Activated naive CD4-positive, alpha-beta T cell treated with anti-CD3 and anti-CD28 coated beads, Interleukin-2, amount 10 ng/mL, durations not matched to agents 7 days and 5 days (primary cell): ENCODE measurements at places on chromosomes 2 and 18.

DNA sequence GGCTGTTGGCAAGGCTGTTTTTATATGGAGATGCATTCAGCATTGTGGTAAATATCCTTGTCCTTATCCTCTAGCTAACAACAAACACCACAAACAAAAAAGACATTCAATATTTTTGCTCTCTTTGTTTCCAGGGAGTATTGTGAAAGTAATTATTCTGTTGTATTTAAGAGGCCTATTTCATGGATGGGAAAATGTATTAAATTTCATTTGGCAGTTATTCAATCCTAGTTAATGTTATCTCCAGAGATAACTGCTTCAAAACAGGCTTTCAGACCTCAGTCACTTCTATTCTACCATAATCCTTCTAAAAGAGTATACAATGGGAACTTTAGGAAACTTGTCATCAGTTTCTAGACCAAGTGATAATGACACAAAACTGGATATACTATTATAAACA, 280.5 kb upstream of the CCDC68 start:
- H3K36me3 ChIP-seq, result no peaks in the 10 kb centered on the region
- H3K4me1 ChIP-seq, result no peaks in the 10 kb centered on the region
- DNase-seq, result no peak
- H3K27me3 ChIP-seq, result no peaks in the 10 kb centered on the region

- H3K4me1 ChIP-seq, result no peaks in the 10 kb centered on the region
- no peak overlapping the region for H3K4me3 ChIP-seq
- no peaks in the 10 kb centered on the region for H3K36me3 ChIP-seq
- DNase-seq, result no peak
- peaks cover 30% of the 10 kb centered on the region for H3K27me3 ChIP-seq
These were observed 25.3 kb upstream of the BOD1L2 start for GRCh38 chr18:57121542-57122112.

- H3K4me3 ChIP-seq, result no peak within 1 kb of the TSS
- H3K27me3 ChIP-seq, result no peaks in the 10 kb centered on the region
- H3K36me3 ChIP-seq, result peaks cover 53% of the 10 kb centered on the region
- peak within 1 kb of the TSS; percentile 33 for H3K27ac ChIP-seq
These were observed at the start of gene STPG4 for GRCh38 chr2:47155091-47155876. STPG4 (minus strand) TSS chr2:47155308; CDS start chr2:47155251, 57 bp downstream.

DNA sequence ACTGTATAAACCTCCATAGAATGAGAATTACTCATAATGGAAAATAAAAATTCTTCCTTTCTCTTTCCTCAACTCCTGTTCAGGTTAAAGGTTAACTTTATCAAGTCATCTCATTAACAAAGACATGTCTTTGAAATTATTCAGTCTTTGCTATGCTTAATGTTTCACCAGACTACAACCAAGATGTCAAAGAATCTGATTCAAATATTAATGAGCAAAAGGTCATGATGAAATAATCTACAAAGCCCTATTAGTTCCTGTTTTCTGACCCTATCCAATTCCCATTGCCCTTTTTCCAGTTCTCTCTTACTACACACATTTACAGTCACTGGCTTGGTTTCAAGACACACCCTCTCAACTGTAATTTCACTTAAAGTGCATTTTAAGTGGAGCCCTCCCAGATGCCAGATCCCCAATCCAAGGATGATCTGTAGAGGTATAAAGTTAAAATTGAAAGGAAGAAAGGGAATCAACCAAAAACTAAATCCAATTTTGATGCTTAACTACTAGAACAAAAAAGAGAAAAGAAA, 246.9 kb upstream of the CYP26B1 start:
- H3K4me1 ChIP-seq, result no peaks in the 10 kb centered on the region
- no peaks in the 10 kb centered on the region for H3K27me3 ChIP-seq
- no peaks in the 10 kb centered on the region for H3K36me3 ChIP-seq

DNA sequence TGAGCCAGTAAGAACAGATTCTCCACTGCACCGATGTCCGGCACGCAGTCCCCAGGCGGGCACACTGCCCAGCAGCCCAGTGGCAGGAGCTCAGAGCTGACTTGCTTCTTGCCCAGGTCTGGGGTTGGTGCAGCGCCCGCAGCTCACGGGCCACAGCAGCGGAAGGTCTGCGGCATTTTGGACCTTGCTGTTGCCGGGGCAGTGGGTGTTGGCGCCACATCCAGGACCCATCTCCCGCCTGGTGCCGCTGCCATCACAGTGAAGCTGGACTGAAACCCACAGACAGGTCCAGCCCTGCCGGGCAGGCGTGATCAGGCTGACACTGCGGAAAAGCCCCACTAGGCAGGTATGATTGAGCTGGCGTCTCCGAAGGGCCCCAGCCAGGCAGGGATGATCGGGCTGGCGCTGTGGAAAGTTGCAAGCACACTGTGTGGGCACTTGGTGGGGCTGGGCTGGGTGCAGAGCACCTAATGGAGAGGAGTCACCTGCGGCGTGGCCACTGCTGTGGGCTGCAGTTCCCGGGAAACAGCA, 75.5 kb downstream of the SLC66A2 start:
- H3K27me3 ChIP-seq, result peaks cover 4% of the 10 kb centered on the region
- H3K4me1 ChIP-seq, result no peaks in the 10 kb centered on the region
- H3K36me3 ChIP-seq, result no peaks in the 10 kb centered on the region
- no peak overlapping the region for H3K27ac ChIP-seq

DNA sequence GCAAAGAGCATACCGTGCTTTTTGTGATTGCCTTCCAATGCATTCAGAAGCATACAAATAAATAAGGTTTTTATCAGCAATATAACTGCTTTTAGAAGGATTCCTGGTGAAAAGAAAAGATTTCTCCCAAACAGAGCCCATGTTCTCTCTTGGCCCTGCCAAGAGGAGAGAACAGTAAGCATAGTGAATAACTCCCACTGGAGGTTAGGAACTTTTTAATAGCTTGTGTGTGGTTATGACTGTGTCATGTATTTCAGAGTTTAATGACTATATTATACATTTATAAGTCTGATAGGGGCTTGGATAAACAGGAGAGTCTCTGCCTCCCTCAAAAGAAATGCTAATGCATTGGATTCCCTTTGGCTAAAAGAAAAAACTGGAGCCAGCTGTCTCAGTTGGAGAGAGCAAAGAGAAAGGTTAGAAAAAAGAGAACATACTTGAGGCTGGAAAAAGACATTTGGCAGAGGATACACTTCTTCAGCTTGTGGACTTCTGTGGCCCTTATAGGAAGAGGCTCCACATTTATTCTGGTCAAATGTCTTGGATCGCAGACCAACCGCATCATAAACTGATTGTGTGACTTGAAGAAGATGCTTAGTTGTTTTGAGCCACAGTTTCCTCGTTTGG, 63.0 kb upstream of the SPRED2 start:
- no peaks in the 10 kb centered on the region for H3K4me1 ChIP-seq
- no peak for DNase-seq
- no peak overlapping the region for H3K4me3 ChIP-seq
- no peak overlapping the region for H3K27ac ChIP-seq
- H3K36me3 ChIP-seq, result no peaks in the 10 kb centered on the region
- H3K27me3 ChIP-seq, result peaks cover 11% of the 10 kb centered on the region

DNA sequence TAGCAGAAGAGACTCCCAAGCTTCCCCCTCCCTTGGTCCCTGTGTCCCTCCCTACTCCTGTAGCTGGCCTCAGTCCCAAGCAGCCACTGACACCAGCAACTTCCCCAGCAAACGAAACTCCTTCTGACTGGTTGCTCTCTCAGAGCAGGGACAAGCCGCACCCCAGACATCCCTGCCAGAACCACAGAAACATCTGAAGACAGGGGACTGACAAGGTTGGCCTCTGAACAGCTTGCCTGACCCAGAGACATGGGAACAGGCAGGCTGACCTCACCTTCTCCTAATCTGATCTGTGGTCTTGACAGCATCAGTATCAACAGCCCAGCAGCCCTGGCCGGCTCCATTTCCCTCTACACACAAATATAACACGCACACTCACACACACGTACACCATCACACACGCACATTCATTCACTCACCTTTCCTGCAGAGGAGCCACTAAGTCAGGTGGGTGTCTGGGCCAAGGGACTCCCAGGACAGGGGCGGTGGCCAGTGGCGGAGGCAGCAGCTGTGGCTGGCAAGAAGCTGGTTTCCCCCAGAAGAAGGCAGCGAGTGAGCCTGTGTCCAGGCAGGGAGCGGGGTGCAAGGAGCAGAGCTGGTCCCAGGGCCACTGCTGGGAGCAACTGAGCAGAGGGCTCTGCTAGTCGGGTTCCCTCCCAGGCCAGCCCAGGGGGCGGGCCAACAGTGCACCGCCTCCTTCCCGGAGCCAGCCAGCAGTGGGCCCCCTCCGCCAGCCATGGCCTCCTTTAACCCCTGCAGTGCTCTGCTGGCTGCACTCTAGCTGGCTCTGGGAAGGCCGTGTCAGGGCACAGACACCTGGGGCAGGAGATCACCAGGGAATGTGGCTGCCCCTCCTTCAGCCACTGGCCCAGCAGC, 59.1 kb downstream of the TNS1 start:
- peak overlapping the region; percentile 34 for H3K4me3 ChIP-seq
- H3K27me3 ChIP-seq, result peaks cover 78% of the 10 kb centered on the region
- H3K4me1 ChIP-seq, result peaks cover 34% of the 10 kb centered on the region

GRCh38 chr2:25397777-25398176, 56.1 kb upstream of the DNMT3A start:
- no peak overlapping the region for H3K4me3 ChIP-seq
- no peaks in the 10 kb centered on the region for H3K36me3 ChIP-seq
- no peak overlapping the region for H3K27ac ChIP-seq
- no peaks in the 10 kb centered on the region for H3K27me3 ChIP-seq

GRCh38 chr2:120769076-120769786, 33.6 kb downstream of the GLI2 start:
- no peak for DNase-seq
- H3K36me3 ChIP-seq, result no peaks in the 10 kb centered on the region
- H3K27ac ChIP-seq, result no peak overlapping the region
- no peaks in the 10 kb centered on the region for H3K27me3 ChIP-seq
- H3K4me1 ChIP-seq, result no peaks in the 10 kb centered on the region
- no peak overlapping the region for H3K4me3 ChIP-seq

DNA sequence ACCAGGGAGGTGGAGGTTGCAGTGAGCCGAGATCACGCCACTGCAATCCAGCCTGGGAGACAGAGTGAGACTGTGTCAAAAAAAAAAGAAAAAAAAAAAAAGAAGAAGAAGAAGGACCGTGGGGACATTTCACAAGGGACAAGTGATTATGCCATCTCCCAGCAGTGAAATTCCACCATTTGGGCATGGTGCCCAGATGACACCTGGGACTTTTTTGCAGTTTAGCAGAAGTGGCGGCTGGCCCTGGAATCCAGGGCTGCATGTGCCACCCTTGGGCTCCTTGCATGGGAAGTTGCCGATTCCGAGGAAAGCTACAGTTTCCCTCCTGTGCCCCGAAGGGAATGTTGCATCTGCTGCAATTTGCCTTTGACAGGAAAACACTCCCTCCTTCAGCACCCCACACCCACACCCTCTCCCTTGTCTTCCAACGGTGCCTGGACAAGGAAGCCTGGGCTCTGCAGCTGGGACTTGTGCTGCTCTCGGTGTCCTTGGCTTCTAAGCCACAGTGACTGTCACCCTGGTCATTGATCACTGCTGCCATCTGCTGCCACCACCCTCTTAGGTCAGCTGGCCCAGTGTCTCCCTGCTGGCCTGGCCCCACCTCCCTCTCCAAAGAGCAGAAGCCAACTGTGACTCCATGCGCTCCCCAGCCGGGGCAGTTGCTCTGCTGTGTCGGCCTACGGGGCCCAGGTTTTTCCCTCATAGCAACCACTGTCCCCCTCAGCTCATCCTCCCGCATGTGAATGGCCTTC, 56.4 kb upstream of the LRRC30 start:
- no peaks in the 10 kb centered on the region for H3K4me1 ChIP-seq
- no peaks in the 10 kb centered on the region for H3K27me3 ChIP-seq
- H3K36me3 ChIP-seq, result no peaks in the 10 kb centered on the region
- no peak overlapping the region for H3K4me3 ChIP-seq

GRCh38 chr18:6327485-6327884, 87.2 kb downstream of the L3MBTL4 start:
- H3K36me3 ChIP-seq, result no peaks in the 10 kb centered on the region
- H3K4me3 ChIP-seq, result no peak overlapping the region
- no peaks in the 10 kb centered on the region for H3K4me1 ChIP-seq
- no peak for DNase-seq

GRCh38 chr18:30150586-30151250, 891.8 kb downstream of the DSC3 start:
- no peaks in the 10 kb centered on the region for H3K36me3 ChIP-seq
- H3K4me3 ChIP-seq, result no peak overlapping the region
- no peak for DNase-seq
- H3K4me1 ChIP-seq, result no peaks in the 10 kb centered on the region
- H3K27me3 ChIP-seq, result no peaks in the 10 kb centered on the region
- no peak overlapping the region for H3K27ac ChIP-seq

DNA sequence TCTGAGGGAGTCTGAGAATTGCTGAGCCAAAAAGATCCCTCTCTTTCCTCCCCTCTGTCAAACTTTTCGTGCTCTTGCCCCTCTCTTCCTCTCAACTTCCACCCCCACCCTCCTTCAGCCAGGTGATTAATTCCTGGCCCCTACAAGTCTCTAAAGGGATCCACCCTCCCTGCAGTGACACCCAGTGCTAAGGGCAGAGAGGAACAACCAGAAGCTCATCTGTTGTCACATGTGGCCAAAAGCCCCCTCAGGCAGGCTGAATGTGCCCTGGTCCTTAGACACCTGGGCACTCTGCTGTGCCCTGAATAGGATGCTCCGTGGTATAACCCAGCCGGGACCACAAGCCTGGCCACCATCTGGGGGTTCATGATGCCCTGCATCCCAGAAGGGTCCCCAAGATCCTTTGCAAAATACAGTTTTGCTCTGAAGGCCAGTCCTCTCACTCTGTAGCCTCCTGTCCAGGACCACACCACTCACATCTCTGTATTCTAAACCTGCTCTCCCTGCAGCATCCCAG, 234.4 kb downstream of the BCL11A start:
- H3K36me3 ChIP-seq, result no peaks in the 10 kb centered on the region
- no peak overlapping the region for H3K27ac ChIP-seq
- no peak overlapping the region for H3K4me3 ChIP-seq
- H3K27me3 ChIP-seq, result peaks cover 13% of the 10 kb centered on the region

DNA sequence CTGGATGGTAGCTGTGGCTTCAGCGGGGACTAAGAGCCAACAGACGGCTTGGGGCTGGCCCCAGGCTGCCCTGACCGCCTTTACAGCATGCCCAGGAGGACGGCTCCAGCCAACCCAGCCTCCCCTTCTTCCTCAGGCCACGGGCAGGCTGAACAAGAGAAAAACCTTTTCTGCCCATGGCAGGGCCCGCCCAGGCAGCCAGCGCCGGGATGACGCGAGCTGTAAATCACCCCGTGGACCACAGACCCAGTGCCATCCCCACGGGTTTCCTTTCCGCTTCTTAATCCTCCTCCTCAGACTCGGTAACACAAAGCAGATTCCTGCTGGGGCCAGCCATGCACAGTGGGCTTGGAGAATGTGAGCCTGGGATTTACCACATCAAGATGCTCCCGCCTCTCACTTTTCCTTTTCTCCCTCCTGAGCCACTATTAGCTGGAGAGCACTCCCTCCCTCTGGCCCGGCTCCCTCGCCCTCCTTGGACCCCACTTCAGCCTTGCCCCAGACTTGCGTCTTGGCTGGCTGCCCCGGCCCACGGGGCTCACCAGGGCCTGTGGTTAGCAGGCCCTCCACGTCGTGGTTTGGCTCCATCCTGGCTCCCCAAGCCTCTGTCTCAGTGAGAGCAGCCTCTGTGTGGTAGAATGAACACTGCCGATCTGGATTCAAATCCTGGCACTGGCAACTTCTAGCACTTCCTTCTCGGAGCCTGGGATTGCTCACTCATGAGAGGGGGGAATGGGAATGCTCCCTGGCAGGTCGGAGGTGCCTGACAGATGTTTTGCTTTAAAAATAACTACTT, 31.4 kb downstream of the ATOH8 start:
- H3K27me3 ChIP-seq, result peaks cover 63% of the 10 kb centered on the region
- peaks cover 2% of the 10 kb centered on the region for H3K4me1 ChIP-seq
- no peaks in the 10 kb centered on the region for H3K36me3 ChIP-seq
- DNase-seq, result peak; percentile 27
